ENCODE measurements at places on chromosomes 4 and X.
A peak's percentile ranks its signal among the peaks of the same experiment; 100 is the strongest.

GRCh38 chrX:150692831-150693724 is at the start of gene MTMR1:
Gene MTMR1 (plus strand): TSS chrX:150693396. CDS start chrX:150693531, 135 bp downstream.
- peak; percentile 14 for DNase-seq

GRCh38 chr4:135281230-135281629 is 1079.6 kb upstream of the PABPC4L start:
- DNase-seq: no peak

DNA sequence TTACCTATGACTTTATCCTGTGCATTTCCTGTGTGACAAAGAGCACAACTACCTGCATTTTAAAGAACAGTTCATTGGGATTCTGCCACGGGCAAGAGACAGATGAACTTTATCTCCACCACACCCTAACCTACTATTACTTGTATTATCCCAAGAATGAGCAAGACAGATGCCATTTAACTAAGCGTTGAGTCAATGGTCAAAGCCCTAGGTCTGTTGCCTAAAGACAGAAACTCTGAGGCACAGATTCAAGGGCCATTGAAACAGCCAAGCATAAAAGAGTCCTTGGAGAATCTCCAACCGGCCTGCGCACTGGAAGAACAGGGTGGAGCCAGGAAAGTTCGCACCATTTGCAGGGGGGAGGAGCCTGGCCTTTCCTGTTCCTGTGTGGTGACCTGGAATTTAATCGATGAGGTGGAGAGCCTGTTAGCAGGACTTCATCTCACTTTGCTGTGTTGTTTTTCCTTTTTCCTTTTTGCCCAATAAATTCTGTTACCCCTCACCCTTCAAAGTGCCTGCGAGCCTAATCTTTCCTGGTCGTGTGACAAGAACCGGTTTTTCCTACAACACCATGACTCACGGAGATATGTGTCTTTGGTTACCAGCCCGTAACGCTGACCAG is 146.4 kb upstream of the DIAPH2 start:
- no peak for DNase-seq

- DNase-seq: no peak
Observed at GRCh38 chr4:174582463-174582862, 60.2 kb upstream of the HPGD start.

GRCh38 chr4:117162976-117163375 is 77.6 kb upstream of the TRAM1L1 start:
- DNase-seq: no peak

All from progenitor cell of endocrine pancreas (in vitro differentiated cells).